Stimulated activated CD8-positive, alpha-beta memory T cell treated with anti-CD3 and anti-CD28 coated beads, Interleukin-4, amount 100 ng/mL, for 1 hour (primary cell): ENCODE measurements at places on chromosomes 7 and 10.

DNA sequence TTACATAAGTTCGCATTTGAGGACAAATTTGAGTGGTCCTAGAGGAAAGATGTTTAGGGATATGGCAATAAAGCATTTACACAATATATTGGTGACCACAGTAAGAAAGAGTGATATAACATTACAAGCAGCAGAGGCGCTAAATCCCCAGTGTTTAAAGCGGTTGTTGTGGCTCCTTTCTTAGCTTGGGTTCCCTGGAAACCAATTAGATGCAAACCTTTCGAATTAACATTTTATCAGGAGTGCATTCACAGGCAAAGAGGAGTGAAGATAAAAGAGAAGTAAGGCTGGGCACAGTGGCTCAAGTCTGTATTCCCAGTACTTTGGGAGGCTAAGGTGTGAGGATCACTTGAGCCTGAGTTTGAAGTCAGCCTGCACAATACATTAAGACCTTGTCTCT lies 331.1 kb downstream of the BICC1 start:
- DNase-seq: no peak

DNA sequence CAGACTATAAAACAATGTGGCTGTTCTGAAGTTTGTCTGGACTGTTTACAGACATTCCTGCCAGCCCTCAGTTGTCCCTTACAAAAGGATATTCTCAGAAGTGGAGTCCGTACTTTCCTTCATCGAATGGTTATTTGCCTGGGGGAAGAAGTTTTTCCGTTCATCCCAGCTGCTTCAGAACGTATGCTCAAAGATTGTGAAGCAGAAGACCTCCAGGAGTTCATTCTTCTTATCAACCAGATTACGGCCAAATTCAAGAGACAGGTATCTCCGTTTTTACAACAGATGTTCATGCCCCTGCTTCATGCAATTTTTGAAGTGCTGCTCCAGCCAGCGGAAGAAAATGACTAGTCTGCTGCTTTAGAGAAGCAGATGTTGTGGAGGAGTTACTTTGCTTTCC lies 174.3 kb upstream of the NUPR2 start:
- DNase-seq: no peak

GRCh38 chr10:15232279-15232678 lies 63.8 kb upstream of the NMT2 start:
- no peak for DNase-seq

DNA sequence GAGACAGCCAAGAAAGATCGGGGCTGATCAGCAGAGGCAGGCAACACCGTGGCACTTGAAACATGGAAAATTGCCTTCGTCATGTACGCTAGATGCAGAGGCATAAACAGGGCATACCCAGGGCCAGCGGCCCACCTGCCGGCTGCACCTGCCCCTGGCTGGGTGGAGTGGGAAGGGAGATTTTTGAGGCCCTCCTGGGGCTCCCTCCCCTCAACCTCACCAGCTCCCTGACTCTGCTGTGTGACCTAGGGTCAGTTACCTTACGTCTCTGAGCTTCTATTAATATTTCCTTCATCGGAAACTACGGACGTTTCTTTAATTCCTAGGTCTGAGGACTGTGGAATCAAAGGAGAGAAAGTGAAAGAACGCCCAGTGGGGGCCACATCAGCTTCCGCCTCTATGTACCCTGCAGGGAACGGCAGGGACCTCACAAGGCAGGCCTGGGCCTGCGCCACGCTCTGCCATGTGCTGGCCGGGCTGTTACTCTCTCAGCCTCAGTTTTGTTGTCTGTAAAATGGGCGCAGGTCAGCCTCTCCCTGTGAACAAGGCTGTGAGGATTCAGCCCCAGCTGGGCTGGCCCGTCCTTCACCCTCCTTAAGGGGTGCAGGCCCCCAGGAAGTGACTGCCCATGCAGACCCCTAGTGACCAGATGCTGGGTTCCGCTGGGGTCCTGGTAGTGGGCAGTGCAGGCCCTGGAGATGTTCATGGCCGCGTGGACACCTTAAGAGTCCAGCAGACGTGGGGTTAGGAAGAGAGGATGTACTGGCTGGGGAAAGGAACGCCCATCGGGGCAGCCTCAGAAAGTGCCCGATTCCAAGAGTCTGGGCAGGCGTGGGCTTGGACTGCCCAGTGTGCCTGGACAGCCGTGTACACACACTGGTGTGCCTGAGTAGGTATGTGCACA lies 22.7 kb downstream of the ELFN1 start:
- no peak for DNase-seq

- no peak for DNase-seq
These were observed 58.0 kb upstream of the EBF3 start for GRCh38 chr10:130022086-130022485.

DNA sequence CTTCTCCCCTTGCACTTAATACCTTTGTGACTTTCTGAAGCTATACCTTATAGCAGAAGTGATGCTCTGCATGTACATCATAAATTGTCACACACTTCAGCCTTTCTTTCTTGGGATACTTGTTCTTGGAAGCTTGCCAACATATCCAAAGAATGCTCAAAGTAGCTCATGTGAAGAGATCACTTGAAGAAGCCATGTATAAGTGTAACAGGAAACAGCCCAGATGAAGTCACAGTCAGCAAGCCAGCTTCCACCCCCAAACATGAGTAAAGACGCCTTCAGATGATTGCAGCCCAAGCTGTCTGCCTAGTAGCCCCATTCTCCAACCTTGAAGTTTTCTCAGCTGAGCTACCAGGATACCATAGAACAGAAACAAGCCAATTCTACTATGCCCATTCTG lies 50.9 kb downstream of the DGKB start:
- DNase-seq: no peak

DNA sequence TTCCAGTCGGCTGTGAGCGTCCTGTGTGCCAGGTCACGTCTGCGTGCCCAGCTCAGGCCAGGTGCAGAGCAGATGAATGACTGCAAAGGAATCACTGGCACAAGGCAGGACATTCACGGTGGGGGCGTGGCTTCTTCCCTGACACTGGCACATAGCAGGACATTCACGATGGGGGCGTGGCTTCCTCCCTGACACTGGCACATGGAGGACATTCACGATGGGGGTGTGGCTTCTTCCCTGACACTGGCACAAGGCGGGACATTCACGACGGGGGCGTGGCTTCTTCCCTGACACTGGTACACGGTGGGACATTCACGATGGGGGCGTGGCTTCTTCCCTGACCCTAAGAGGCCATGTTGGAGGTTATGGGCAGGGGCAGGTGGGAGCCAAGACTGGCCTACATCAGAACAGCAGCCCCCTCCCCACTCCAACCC lies 64.3 kb downstream of the MYL10 start:
- DNase-seq: no peak

- no peak for DNase-seq
These were observed 8.9 kb upstream of the VSTM4 start for GRCh38 chr10:49123981-49124950.

DNA sequence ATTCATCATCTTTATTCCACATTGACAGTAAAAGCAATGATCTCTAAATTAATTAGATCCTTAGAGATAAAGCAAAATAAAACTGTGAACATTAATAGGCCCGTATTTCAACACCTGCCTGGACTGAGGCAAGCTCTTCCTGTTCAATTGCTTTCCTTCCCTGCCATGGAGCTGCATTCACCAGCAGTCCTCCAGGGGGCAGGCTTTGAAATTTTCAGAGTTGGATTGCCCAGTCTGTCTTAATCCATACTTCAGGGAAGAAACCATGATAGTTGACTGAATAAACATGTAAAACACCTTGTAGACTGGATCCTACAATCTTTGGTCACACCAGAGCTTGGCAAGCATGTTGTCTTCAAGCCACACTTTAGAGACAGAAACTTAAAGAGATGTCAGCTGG lies 936.6 kb downstream of the NRG3 start:
- no peak for DNase-seq

DNA sequence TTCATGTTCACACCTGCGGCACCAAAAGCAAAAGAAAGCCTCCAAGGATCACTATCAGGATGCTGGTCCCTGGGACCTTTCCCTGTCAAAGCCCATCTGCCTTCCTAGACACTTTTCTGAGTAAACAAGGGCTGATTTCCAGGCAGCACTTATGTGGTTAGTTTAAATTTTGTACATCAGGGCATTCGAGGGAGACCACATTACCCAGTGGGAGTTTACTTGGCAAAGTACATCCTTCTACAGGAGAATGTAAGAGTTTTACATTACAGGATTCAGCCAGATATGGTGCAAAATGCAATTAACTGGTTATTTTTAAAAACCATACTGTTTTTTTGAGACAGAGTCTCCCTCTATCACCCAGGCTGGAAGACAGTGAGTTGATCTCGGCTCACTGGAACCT lies 132.1 kb downstream of the CSTF2T start:
- DNase-seq: no peak

DNA sequence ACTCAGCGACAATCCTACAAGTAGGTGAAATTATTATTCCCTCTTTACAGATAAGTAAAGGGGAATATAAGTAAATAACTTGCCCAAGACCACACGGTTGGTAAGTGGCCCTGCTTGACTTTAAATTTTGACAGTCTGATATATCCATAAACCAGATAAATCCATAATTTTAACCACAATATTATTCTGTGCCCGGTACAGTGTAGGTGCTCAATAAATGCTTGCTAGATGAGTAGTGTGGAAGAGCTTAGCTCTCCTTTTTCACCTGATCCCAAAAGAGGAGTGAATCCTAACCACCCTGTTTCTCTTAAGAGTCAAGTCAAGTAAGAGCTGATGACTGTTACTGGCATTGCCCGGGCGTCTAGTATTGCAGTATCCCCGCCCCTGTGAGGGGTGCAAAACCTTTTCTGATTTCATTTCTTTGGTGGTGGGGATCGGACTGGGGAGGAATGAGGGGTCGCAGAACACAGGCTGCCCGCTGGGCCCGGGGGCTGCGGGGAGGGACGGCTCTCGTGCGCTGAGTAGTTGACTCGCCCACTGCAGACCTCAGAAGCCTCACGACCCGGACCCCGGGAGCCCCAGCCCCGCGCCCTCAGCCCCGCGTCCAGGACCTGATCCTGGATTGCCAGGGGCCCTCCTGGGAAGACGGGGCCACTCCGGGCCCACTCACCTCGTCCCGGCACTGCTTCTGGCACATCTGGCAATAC lies 490 bp downstream of the KIN start:
- DNase-seq: no peak

DNA sequence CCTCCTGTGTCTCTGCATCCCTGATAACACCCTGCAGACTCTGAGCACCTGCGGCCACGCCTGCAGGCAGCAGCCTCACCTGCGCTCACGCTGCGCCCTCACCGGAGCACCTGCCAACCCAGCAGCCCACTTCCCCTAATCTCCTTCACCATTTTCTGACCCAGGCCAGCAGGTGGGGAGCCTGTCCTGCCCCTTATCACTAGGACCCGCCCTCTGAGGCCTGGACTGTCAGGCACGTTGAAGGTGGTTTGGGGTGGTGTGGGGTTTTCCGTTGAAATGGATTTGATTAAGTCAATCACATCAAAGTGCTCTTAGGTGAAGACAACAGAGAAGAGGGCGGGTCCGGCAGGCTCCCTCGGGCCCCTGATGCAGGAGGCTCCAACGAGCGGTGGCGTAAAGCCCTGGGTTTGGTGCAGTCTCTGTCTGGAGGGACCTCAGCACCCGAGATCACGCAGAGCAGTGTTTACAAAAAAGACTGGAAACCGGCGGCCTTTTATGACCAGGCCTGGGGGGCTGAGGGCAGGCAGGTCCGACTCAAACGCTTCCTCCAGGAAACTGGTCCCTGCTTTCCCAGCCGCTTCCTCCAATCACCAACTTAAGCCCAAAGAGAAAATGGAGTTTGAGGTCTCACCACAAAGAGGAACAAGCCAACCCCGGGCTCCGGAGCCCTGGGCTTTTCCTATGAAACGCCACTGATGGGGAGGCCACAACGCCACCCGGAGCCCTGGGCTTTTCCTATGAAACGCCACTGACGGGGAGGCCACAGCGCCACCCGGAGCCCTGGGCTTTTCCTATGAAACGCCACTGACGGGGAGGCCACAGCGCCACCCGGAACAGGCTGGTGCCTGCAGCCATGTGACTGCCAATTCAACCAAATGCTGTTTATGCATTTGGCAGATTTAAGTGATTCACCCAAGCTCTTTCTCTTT lies 45.5 kb downstream of the DPYSL4 start:
- no peak for DNase-seq

GRCh38 chr10:27944005-27944404 lies 54.9 kb downstream of the ODAD2 start:
- DNase-seq: no peak

GRCh38 chr10:20885678-20886077 lies 11.4 kb downstream of the NEBL start:
- DNase-seq: no peak

- no peak for DNase-seq
These were observed 52.2 kb upstream of the INHBA start for GRCh38 chr7:41755096-41755495.

DNA sequence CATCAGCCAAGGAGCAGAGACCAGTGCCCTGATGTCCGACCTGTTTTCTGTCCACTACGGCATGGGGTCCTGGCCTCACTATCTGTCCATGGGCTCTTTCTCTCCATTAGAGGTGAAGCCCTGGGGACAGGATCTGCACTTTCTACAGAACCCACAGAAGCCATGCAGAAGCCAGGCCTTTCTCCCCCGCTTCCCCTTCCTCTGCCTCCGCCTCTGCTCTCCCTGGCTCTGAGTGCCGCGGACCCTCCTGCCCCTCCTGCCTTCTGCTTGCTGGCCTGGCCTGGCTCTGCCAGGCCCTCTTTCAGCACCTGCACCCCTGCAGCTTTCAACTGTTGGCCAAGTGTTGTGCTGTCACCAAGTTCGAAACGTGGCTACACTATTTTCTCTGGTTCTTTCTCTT lies 439.8 kb upstream of the ZMIZ1 start:
- no peak for DNase-seq

- no peak for DNase-seq
These were observed 608.5 kb downstream of the PHTF2 start for GRCh38 chr7:78407031-78407430.

GRCh38 chr10:123809632-123810031 lies 82.0 kb downstream of the CPXM2 start:
- no peak for DNase-seq

DNA sequence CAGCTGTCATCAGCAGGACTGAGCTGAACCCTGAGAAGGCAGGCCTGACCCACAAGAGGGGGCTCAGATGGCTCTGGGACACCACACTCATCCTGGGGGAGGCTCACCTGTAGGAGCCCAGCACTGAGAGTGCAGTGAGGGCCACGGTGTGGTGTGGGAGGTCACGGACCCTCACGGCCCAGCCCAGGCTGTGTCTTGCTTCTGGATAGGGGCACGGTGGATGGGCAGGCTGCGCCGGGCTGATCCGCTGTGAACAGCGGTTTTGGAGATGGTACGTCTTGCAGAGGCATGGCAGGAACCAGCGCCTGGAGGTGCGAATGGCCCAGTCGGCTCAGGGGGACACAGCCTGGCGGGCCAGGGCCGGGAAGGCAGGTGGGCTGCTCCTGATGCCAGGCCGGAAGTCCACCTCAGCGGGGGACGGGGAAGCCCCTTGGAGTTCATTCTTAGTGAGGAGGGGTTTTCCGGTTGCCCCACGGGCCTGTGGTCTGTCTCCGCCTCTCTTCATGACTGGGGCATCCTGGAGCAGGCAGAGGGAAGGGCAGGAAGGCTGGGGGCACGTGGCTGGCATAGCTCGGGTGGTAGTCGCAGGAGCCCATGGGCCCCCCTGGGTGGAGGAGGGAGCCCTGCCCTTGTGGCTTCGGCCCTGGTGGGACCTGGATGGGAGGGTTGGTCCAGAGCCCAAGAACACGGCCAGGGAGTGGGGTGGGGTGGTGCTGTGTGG lies 112.5 kb downstream of the UNCX start:
- DNase-seq: no peak
